ENCODE measurements at places on chromosomes 1 and 21.

DNA sequence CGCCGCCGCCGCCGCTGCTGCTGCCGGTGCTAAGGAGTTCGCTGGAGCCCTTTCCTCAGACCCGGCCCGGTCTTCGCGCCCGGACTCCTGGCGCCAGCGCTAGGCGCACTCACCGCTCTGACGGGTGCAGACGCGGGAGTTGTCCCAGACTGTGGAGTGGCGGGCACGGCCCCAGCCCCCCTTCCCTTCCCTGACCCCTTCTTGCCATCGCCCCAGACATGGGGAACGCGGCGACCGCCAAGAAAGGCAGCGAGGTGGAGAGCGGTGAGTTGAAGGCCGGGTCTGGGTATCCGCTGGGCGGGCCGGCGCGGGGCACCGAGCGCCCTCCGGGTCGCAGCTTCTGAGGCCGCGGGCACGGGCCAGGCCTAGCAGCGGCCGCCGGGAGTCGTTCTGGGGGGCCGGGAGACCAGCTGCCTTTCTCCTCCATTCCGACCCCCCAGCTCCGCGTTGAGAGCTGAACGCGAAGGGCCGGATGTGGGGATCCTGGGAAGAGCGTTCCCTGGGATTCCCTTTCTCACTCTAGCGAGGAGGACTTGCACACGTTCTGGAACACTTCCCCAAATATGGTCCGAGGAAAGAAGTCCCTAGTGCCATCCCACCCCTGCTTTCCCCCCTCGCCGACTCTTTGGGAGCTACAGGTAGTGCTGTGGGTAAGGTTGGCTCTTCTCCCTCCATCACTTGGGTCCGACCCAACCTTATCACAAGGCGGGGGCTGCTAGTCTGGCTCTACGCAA lies 65.8 kb upstream of the PRKACB start:
- peak; percentile 59 for DNase-seq

DNA sequence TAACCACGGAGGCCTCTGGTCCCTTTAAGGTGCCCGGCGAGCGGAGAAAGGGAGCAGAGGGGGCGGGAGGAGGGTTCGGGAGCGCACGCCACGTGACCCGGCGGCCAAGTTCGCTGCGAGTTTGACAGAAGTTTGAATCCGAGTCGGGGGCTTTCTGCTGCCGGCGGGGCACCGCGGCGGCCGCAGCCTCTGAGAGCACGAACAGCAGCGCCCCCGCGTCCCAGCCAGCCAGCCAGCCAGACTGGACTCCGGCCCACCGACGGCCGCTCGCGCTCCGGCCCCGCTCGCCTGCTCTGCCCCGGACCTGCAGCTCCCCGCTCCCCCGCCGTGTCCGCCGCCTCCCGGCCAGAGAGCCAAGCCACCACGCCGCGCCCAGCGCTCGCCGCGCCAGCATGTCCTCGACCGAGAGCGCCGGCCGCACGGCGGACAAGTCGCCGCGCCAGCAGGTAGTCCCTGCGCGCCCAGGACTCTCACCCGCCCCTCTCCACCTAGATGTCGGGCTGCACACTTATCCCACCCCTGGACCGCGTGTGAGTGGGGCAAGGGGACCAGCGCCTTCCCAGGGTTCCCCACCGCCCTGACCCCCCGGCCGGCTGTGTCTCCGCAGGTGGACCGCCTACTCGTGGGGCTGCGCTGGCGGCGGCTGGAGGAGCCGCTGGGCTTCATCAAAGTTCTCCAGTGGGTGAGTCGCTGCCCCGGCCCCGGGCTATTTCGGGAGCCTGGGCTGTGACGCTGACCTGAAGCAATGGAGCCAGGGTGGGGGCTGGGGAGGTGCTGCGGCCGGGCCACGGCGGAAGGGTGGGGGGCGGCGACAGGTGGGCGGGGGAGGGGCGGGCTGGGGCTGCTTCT lies at the start of gene SYPL2:
SYPL2 (plus strand) TSS at position 95 of the 849 bp plus-strand sequence; CDS start at position 393, 298 bp downstream.
- DNase-seq = peak; percentile 64

- no peak for DNase-seq
These were observed 32.3 kb downstream of the SHISAL2A start for GRCh38 chr1:52665006-52665941.

DNA sequence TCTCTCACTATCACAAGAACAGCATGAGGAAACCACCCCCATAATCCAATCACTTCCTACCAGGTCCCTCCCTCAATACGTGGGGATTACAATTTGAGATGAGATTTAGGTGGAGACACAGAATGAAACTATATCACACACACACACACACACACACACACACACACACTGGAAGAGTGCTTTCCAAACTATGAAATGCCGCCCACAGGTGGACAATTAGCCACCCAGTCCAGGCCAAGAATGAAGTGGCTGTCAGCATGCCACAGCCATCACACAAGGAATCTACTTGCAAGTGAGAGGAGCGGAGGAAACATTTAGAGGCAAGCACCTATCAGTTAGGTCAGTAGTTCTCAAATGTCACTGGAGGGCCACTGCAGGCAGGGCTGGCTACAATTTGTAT lies 105.4 kb upstream of the HOOK1 start:
- no peak for DNase-seq

DNA sequence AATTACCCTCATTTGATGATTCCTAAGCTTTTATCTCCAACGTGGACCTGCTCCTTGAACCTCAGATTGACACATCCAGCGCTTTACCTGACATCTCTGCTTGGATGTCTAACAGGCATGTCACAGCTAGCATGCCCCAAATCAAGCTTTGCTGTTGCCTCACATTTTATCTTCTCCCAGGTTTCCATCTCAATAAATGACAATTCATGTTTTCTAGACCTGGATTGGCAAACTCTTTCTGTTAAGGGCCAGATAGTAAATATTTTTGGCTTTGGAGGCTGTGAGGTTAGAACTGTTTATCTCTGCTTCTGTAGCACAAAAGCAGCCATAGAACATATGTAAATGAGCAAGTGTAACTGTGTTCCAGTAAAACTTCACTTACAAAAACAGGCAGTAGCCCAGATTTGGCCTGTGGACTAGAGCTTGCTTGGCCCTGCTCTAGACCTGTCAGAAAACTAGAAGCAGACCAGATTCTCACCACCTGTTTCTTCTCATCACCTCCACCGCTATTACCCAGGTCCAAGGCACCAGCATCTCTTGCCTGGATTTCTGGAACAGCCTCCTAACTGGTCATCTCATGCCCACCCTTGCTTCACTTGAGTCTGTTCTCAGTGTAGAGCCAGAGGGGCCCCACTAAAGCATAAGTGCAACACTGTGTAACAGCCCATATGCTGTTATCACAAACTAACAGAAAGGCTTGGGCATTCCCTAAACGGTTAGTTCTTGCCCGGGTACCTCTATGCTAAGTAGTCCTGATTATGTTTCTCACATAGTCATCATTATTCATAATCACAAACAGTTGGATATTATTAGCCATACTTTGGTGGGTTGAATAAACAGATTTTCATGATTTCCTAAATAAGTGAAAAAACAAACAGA lies 42.3 kb downstream of the UBE4B start:
- DNase-seq = no peak

DNA sequence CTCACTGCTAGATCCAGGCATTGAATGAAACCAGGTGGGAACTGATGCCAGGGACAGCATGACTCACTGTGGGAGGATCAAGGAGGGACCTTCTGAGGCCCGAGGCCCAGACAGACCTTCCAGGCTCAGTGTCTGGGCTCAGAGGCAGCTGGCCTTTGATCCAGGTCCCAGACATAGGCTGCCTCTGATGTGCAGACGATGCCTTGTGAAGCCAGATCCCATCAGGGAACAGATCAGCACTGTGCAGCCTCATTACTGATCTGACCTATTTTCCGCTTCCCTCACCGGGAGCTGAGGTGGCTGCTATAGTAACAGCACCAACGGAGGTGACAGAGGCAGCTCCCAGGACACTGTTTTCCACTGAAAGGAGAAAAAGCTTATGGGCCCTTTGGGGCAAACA lies 399.5 kb downstream of the MATN1 start:
- DNase-seq = no peak

- DNase-seq = no peak
These were observed 322.5 kb downstream of the AJAP1 start for GRCh38 chr1:4976859-4977440.

DNA sequence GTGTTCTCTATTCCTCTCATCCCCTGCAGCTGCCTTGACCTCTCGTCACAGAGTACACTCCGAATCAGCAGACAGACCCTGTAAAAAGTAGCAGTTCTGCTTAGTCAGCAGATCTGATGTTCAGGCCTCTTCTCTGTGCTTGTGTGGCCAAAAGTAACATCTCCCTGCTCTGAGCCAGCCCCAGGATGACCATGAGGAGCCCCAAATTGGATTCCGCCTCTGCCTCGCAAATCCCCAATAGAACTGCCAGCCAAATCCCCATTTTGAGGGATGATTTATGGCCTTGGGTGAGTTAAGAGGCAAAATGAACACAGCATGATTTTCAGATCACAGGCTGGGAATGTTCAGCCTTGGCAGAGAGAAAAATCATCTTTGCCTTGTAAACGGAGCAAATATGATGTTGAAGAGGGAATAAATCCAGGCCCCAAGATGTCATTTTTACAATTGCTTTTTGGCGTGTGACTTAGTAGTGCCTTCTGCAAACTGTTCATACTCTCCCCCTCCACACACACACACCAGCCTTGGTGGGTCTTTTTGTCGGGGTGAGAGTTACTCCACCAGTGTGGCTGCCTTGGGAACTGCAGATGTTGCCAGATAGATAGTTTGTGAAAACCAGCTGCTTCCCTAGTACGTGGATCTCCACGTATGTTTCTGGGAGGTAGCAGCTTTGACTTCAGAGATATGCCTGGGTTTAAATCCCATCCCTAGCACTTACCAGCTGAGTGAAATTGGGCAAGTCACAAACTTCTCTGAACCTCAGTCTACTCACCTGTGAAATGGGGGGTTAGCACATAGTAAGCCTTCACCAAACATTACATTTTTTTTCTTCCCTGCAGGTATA lies 77.8 kb downstream of the MAN1C1 start:
- peak; percentile 74 for DNase-seq

- no peak for DNase-seq
These were observed 74.2 kb upstream of the CXADR start for GRCh38 chr21:17438635-17439034.

GRCh38 chr1:154288661-154289060 lies 16.2 kb downstream of the HAX1 start:
- peak; percentile 25 for DNase-seq

- no peak for DNase-seq
These were observed 73.7 kb downstream of the S1PR1 start for GRCh38 chr1:101310506-101310905.

GRCh38 chr1:219261454-219261853 lies 87.8 kb downstream of the LYPLAL1 start:
- DNase-seq = no peak

DNA sequence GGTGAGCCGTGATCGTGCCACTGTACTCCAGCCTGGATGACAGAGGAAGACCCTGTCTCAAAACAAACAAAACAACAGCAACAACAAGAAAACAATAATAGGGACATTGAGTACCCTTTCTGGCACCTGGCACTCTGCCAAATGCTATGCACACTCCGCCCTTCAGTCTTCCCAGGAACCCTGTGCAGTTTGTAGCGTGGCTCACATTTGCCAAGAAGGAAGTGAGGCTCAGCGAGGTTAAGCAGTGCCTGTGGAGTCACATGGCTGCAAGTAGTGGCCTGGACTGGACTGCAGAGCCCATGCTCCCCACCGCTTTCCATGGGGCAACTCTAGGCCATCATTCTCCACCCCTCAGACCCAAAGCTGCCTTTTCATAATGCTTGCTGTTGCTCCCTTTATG lies 5.3 kb upstream of the EVA1B start:
- DNase-seq = peak; percentile 27

GRCh38 chr1:31249854-31250253 lies 10.2 kb upstream of the NKAIN1 start:
- DNase-seq = no peak

DNA sequence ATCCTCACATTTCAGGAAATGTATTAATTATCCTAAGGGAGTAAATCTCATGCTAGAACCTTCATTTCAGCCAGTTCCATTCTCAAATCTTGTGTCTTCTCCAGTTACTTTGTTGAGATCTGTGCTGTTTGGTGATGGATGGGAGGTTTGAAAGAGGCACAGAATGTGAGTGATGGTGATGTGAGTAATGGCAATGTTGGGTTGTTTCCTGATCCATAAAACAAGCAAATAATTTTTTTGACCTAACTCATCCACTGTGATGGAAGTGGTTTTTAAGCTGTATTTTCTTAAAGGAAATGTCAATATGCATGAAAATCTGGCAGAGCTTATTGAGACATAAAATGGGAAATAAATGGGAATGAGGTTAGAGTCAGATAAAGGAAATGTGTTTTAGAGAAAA lies 214.7 kb downstream of the CHRM3 start:
- no peak for DNase-seq

DNA sequence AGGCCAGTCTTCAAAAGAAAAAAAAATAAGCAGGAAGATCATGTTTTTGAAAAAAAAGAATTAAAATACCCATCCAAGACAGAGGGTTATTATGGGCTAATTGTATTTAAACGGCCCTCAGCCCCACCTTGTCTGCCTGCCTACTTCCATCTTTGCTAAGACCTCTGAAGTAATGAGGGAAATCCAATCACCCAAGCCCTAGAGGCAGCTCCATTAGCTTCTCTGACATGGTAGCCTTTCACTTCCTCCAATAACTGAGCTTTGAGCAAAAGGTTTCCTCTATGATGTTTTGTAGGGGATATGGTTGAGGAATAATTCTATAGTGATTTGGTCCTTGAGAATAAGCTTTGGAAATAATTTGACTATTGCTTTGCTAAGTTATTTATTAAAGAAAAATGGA lies 178.2 kb upstream of the SGIP1 start:
- no peak for DNase-seq

- DNase-seq = peak; percentile 45
These were observed 35.0 kb upstream of the VWA5B1 start for GRCh38 chr1:20255666-20256065.

DNA sequence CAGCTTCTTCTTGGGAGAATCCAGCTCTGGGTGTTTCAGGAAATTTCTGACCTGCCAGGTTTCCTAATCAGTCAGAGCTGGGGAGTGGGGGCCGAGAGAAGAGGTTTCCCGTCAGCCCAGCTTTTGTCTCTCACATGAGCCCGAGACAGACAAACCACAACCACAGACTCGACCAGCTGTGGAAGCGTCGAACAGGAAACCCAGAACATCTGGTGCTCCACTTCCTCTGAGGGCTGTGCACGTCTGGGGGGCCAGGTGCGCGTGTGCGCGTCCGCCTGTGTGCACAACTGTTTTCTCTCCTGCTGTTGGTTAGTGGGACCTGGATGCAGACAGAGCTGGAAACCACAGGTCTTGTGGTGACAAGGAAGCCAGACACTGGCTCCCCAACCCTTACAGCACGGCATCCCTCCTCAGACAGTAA lies 113.0 kb upstream of the SLC25A33 start:
- DNase-seq = no peak

GRCh38 chr1:56149761-56150160 lies 429.6 kb downstream of the PLPP3 start:
- DNase-seq = peak; percentile 59

- peak; percentile 29 for DNase-seq
These were observed 79.0 kb downstream of the CD58 start for GRCh38 chr1:116491700-116492357.

DNA sequence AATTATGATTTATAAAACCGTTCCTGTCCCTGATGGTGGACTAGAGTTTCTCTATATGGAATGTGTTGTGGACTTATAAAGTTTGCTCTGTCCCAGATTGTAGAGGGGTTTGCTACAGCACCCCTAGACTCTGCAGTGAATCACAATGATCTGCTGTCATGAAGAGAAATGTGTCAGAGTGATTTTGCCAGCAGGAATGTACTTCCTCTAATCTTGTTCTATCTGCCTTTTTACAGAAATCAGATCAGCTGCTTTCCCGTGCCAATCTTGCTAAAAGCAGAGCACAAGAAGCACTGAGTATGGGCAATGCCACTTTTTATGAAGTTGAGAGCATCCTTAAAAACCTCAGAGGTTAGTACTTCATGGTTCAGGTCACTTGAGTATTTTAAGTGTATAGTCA lies 52.0 kb downstream of the LAMC2 start:
- DNase-seq = peak; percentile 70
